ENCODE measurements at places on chromosomes 16 and 17.

DNA sequence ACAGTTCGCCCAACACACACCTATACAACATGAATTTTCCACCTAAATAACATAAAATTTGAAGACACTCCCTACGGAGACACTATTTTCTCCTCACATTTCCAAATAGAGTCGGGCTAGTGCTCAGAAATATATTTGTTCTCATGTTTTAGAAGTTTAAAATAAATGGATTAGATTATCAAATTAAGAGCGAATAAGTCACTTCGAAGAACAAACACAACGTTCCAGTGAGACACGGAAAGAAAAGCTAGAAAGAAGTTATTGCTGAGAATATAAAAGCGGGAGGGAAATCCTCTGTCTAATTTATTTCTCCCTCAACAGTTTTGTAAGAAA lies 2.0 kb upstream of the HS3ST3B1 start:
- DNase-seq: no peak

- peak; percentile 88 for DNase-seq
These were observed 20.1 kb upstream of the KRT19 start for GRCh38 chr17:41547921-41548843.

- DNase-seq: no peak
These were observed 252.3 kb downstream of the SHISA9 start for GRCh38 chr16:13153696-13154095.

DNA sequence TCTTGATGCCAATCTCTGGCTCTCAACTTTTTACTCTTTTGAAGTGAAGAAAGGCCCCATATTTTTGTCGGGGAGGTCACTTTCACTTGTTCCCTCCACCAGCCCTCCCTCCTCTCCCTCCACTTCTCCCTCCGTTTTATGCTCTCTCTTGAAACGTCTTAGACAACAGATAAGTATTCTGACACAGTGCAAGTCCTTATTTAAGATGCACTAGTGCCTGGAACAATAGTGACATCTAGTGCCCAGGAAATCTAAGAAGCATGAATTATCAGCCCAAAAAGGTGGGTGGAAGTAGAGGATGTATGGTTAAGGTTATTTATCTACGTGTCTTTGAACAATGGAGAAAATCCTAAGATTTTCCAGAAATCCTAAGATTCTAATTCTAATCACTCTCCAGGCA lies 17.9 kb downstream of the PSME3IP1 start:
- DNase-seq: peak; percentile 40

DNA sequence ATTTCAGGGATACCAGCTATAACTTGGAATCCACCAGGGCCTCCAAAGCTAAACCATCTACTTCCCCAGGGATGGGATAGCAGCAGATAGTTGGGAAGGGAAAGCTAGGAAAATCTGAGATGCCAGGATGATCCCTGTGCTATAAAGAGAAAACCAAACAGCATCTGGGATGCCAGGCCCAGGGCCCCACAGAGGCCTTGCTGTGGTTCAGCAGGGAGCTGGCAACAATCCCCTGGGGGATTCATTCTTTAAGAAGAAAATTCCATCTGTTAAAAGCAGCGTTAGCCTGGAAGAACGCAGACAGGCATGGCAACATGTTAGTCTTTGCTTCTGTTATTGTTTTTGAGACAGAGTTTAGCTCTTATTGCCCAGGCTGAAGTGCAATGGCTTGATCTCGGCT lies 16.6 kb downstream of the MYO18A start:
- DNase-seq: no peak

DNA sequence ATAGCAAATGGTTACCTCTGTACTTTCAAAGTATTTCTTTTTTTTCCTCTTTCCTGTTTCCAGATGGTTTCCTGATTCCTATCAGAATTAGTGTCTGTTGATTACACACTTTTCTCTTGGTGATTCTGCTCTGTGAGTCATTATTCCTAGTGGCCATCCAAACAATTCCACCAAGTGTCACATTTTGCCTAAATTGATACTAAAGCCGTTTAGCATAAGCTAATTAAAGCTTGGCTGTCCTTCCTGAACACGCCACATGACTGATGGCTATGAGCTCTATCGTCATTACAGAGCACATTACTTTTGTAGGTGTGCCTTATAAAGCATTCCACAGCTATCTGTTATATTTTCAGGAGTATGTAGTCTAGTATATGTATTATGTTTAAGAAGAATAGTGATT lies 671.2 kb downstream of the CDH8 start:
- DNase-seq: no peak

GRCh38 chr17:12229335-12229734 lies 208.7 kb downstream of the MAP2K4 start:
- DNase-seq: no peak

All from SJSA1 (cell line).